ENCODE measurements at places on chromosomes 4 and X.

- no peak overlapping the region for H3K27ac ChIP-seq
- H3K4me3 ChIP-seq: no peak overlapping the region
- H3K36me3 ChIP-seq: no peaks in the 10 kb centered on the region
- no peaks in the 10 kb centered on the region for H3K27me3 ChIP-seq
- H3K4me1 ChIP-seq: no peaks in the 10 kb centered on the region
- DNase-seq: no peak
Measured at GRCh38 chr4:4995908-4996265, 23.4 kb downstream of the CYTL1 start.

DNA sequence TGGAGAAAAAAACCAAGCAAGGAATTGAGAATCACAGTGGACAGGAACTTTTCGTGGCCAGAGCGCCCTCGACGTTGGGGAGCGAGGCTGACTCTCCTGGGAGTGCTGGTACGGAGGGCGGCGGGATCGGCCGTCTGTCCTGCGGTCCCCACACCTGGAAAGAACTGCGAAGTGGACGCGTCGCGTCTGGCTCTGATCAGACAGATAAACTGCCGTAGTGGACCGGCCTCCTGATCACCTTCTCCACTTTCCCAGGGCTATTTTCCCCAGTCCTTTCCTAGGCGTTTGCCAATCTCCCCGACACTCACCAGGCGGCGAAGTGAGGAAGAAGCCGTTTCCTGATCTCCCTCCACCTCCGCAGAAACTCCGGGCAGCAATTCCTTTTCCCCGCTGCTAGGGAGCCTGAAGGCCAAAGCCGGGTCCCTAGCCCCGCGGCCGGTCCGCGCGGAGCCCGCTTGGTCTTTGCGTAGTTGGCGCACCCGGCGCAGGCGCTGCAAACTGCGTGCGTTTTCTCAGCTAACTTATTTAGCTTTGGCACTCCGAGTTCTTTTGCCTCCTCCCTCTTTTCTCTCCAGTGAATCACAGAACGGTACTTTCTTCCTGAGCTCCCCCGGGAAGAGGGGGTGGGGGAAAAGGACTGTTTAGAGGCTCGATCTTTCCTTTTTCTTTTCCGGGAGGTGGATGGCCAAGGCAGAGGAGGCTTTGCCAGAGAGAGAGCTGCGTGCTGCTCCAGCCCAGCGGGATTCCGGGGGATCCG lies at the start of gene ARSJ:
Gene ARSJ, minus strand, starts transcription at position 500 of the 757 bp plus-strand sequence. CDS start 813 bp downstream, outside the sequence.
- no peak for DNase-seq
- H3K27me3 ChIP-seq: no peaks in the 10 kb centered on the region
- no peak within 1 kb of the TSS for H3K4me3 ChIP-seq
- H3K36me3 ChIP-seq: no peaks in the 10 kb centered on the region
- H3K27ac ChIP-seq: no peak within 1 kb of the TSS
- no peaks in the 10 kb centered on the region for H3K4me1 ChIP-seq

GRCh38 chr4:41749631-41750039 lies 1.1 kb upstream of the PHOX2B start:
- no peak for DNase-seq
- H3K27ac ChIP-seq: no peak overlapping the region
- peaks cover 2% of the 10 kb centered on the region for H3K27me3 ChIP-seq
- H3K36me3 ChIP-seq: no peaks in the 10 kb centered on the region
- no peaks in the 10 kb centered on the region for H3K4me1 ChIP-seq

DNA sequence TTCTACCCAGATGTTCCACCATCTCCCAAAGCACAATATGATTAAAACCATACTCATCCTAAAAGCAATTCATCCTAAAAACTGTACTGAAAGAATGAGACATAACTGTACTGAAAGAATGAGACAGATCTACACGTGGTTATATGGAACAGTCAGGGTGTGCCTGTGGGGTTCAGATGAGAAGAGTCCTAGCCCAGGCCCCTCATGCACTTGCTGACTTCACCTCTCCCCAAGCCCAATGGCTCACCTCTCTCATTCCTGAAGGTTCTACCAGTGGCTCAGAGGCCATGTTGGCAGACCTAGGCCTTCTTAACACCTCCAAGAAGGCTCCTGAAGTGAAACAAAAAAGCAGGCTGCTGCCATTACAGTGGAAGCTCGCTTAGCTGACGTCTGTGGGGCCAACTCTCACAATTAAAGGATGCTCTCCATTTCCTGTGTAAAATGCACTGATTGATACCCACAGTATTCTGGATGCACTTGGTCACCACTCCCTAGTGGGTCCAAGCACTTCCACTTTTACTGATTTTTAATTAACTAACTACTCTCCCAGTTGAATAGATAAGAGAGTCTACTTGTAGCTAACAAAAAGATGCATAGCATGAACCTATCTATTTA lies 3.8 kb downstream of the PLAC1 start:
- H3K36me3 ChIP-seq: no peaks in the 10 kb centered on the region
- H3K27me3 ChIP-seq: no peaks in the 10 kb centered on the region
- H3K27ac ChIP-seq: no peak overlapping the region
- no peak overlapping the region for H3K4me3 ChIP-seq
- no peaks in the 10 kb centered on the region for H3K4me1 ChIP-seq

- H3K27ac ChIP-seq: no peak overlapping the region
- H3K27me3 ChIP-seq: no peaks in the 10 kb centered on the region
- no peak for DNase-seq
- H3K4me1 ChIP-seq: no peaks in the 10 kb centered on the region
- no peaks in the 10 kb centered on the region for H3K36me3 ChIP-seq
Measured at GRCh38 chr4:26489101-26489985, 941 bp downstream of the CCKAR start.

DNA sequence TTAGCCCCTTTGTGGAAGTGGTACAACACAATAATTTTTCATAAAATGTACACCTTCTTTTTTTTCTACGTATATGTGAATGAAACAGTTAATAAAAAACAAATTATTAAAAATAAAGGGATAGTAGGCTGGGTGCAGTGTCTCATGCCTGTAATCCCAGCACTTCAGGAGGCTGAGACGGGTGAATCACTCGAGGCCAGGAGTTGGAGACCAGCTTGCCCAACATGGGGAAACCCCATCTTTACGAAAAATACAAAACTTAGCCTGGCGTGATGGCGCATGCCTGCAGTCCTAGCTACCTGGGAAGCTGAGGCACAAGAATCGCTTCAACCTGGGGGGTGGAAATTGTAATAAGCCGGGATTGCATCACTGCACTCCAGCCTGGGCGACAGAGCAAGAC lies 244.9 kb downstream of the RAPGEF2 start:
- H3K36me3 ChIP-seq: peaks cover 30% of the 10 kb centered on the region
- no peak for DNase-seq
- no peaks in the 10 kb centered on the region for H3K27me3 ChIP-seq
- no peaks in the 10 kb centered on the region for H3K4me1 ChIP-seq
- H3K27ac ChIP-seq: no peak overlapping the region
- H3K4me3 ChIP-seq: no peak overlapping the region

GRCh38 chrX:101658661-101659491 lies 774 bp downstream of the ARMCX2 start:
- no peak for DNase-seq
- H3K4me1 ChIP-seq: no peaks in the 10 kb centered on the region
- no peaks in the 10 kb centered on the region for H3K36me3 ChIP-seq
- no peaks in the 10 kb centered on the region for H3K27me3 ChIP-seq

GRCh38 chr4:16707874-16708273 lies 190.6 kb downstream of the LDB2 start:
- no peaks in the 10 kb centered on the region for H3K36me3 ChIP-seq
- no peak for DNase-seq
- no peak overlapping the region for H3K27ac ChIP-seq
- H3K27me3 ChIP-seq: no peaks in the 10 kb centered on the region
- H3K4me1 ChIP-seq: no peaks in the 10 kb centered on the region

DNA sequence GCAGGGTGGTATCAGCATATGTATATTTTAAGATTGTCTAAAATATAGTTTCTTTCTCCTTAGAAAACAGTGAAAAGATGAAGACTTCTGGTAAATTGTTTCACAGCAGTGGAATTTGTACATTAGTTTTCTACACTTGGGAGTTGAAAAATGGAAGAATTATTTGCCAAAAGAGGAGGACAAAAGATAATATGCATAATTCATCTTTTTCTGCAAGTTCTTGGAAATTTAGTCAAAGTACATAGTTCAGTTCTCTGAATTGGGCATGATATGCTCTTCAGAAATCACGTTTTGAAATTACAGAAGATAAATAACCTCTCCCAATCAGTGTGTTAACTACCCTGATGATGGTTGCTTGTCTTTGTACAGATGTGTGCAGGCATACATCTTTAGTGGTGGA lies 47.0 kb downstream of the RBPJ start:
- no peak overlapping the region for H3K27ac ChIP-seq
- DNase-seq: no peak
- 0 out of 2 replicates have a peak, but pooled peaks cover 3% of the 10 kb centered on the region for H3K36me3 ChIP-seq
- H3K27me3 ChIP-seq: no peaks in the 10 kb centered on the region

DNA sequence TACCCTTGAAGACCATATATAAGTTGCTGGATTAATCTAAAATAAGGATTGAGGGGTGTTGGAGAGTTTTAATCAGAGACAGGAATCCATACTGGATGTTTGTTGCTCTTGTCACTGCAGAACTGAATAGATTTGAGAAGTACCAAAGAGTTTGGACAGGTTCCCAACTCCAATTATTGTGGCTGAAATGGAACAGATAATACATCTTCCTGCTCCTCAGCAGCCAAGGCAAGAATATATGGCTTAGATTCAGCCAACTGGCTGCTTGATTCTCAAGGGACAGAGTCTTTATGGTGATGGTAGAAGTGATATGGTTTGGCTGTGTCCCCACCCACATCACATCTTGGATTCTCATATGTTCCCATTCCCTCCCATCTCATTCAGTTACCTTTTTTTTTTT lies 97.0 kb upstream of the PDHA2 start:
- H3K4me1 ChIP-seq: no peaks in the 10 kb centered on the region
- no peaks in the 10 kb centered on the region for H3K36me3 ChIP-seq
- no peaks in the 10 kb centered on the region for H3K27me3 ChIP-seq

GRCh38 chr4:89249313-89249712 lies 58.3 kb downstream of the GPRIN3 start:
- H3K27ac ChIP-seq: no peak overlapping the region
- no peaks in the 10 kb centered on the region for H3K36me3 ChIP-seq
- DNase-seq: no peak
- H3K27me3 ChIP-seq: no peaks in the 10 kb centered on the region
- H3K4me1 ChIP-seq: no peaks in the 10 kb centered on the region
- H3K4me3 ChIP-seq: no peak overlapping the region

- H3K4me3 ChIP-seq: no peak overlapping the region
- H3K36me3 ChIP-seq: no peaks in the 10 kb centered on the region
- H3K4me1 ChIP-seq: no peaks in the 10 kb centered on the region
Measured at GRCh38 chrX:38970074-38970473, 168.8 kb downstream of the MID1IP1 start.

DNA sequence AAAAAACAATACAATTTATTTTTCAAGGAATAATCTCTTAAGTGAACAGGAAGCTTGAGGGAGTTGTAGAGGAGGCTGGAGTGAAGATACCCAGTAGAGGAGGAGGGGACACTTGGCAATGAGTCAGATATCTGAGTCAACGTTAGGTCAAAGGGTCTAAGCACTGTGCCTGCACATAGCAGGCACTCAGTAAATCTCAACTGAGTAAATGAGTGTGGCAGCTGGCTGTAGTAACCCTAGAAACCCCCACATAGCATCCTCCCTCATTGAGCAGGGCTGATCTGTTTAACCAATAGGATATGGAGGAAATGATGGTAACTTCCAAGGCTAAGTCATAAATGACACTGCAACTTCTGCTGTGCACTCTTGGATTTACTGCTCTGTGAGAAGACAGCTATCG lies 186.0 kb upstream of the FAM241A start:
- no peaks in the 10 kb centered on the region for H3K36me3 ChIP-seq
- DNase-seq: no peak
- no peaks in the 10 kb centered on the region for H3K4me1 ChIP-seq
- H3K4me3 ChIP-seq: no peak overlapping the region
- H3K27ac ChIP-seq: no peak overlapping the region

GRCh38 chrX:10175319-10175871 lies 18.6 kb downstream of the CLCN4 start:
- no peak overlapping the region for H3K27ac ChIP-seq
- no peak overlapping the region for H3K4me3 ChIP-seq
- H3K36me3 ChIP-seq: no peaks in the 10 kb centered on the region
- no peak for DNase-seq
- no peaks in the 10 kb centered on the region for H3K4me1 ChIP-seq

DNA sequence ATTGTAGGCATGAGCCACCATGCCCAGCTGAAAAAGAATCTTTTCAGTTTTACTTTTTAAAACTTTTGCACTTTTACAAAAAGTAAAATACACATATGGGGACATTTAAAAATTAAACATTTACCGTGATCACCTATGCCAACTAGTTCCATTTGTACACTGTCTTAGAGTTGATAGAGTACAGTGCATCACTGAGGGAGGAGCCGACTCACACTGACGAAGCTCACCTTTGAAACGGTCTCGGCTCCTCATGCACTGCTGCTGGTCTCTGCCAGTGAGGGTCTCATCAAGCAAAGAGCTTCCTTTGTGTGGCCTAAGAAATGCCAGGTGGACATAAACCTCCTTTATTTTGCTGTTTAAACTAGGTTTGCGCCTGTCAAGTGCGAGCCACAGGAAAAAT lies 50.0 kb downstream of the GRK4 start:
- no peak overlapping the region for H3K27ac ChIP-seq
- no peaks in the 10 kb centered on the region for H3K36me3 ChIP-seq
- no peaks in the 10 kb centered on the region for H3K4me1 ChIP-seq
- no peak overlapping the region for H3K4me3 ChIP-seq
- no peaks in the 10 kb centered on the region for H3K27me3 ChIP-seq
- DNase-seq: no peak

DNA sequence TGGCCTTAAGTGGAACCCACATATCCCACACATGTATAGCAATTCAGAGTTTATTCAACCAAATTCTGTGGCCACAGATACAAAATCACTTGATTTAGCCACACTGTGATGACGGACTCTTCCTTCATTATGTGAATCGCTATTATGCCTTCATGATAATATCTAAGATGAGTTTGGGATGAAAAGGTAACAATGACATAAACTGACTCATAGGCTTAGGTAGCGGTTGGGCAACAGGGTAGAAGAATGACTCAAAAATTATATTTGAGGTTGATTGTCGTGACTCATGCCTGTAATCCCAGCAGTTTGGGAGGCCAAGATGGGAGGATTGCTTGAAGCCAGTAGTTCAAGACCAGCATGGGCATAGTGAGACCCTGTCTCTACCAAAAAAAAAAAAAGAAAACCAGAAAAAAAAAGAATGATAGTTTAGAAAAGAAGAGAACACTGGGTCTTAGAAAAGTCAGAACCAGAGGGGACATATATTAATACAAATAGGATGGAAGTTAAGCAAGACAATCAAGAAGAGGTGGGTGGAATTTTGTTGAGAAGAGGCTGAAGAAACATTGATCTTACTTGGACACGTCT lies 70.4 kb upstream of the USP9X start:
- no peak overlapping the region for H3K27ac ChIP-seq
- no peak overlapping the region for H3K4me3 ChIP-seq
- H3K4me1 ChIP-seq: no peaks in the 10 kb centered on the region
- no peaks in the 10 kb centered on the region for H3K36me3 ChIP-seq
- no peak for DNase-seq

DNA sequence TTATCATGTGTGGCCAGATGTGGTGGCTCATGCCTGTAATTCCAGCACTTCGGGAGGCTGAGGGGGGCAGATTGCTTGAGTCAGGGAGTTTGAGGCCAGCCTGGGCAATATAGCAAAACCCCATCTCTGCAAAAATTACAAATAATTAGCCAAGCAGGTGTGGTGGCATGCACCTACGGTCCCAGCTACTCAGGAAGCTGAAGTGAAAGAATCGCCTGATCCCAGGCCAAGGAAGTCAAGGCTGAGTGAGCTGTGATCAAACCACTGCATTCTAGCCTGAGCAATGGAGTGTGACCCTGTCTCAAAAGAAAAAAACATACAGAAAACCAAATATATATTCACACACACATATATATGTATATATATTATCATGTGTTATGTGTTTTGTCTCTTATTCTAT lies 15.0 kb downstream of the APELA start:
- no peaks in the 10 kb centered on the region for H3K27me3 ChIP-seq
- H3K36me3 ChIP-seq: no peaks in the 10 kb centered on the region
